ENCODE measurements at places on chromosomes 6 and 20.
A peak's percentile ranks its signal among the peaks of the same experiment; 100 is the strongest.

- DNase-seq: no peak
Measured at GRCh38 chr6:31209137-31209536, 38.7 kb upstream of the POU5F1 start.

DNA sequence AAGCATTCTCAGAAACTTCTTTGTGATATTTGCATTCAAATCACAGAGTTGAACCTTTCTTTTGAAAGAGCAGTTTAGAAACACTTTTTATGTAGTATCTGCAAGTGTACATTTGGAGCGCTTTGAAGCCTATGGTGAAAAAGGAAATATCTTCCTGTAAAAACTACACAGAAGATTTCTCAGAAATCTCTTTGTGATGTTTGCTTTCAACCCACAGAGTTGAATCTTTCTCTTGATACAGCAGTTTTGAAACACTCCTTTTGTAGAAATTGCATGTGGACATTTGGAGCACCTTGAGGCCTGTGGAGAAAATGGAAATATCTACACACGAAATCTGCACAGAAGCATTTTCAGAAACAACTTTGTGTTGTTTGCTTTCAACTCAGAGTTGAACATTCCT is 612.3 kb upstream of the ZNF337 start:
- no peak for DNase-seq

GRCh38 chr6:144715344-144715743 is 430.2 kb downstream of the UTRN start:
- no peak for DNase-seq

GRCh38 chr6:104460738-104461483 is 398.8 kb downstream of the HACE1 start:
- no peak for DNase-seq

GRCh38 chr20:60115451-60115850 is 157.2 kb downstream of the CDH26 start:
- no peak for DNase-seq

- no peak for DNase-seq
Measured at GRCh38 chr6:163579880-163580295, 165.4 kb downstream of the QKI start.

DNA sequence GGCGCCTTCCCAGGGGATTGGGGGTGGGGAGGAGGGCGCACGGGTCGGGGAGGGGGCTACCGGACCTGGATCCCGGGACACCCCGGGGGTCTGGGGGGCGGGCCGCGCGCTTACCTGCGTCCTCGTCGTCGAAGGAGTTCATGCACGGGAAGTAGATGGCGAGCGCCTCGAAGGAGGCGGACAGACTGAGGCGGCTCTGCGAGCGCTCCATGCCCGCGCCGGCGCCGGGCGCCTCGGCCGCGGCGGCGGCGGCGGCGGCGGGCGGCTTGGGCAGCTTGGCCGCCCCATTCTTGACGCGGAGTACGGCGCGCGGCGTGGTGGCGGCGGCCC is 320 bp downstream of the RIMS4 start:
- no peak for DNase-seq

GRCh38 chr6:54194067-54194466 is 82.8 kb downstream of the MLIP start:
- no peak for DNase-seq

GRCh38 chr6:81896525-81897503 is 144.3 kb upstream of the TENT5A start:
- DNase-seq: no peak

- no peak for DNase-seq
Measured at GRCh38 chr6:70957284-70957617, 391 bp upstream of the B3GAT2 start.

GRCh38 chr20:18783385-18783959 is 30.1 kb upstream of the SCP2D1 start:
- no peak for DNase-seq

DNA sequence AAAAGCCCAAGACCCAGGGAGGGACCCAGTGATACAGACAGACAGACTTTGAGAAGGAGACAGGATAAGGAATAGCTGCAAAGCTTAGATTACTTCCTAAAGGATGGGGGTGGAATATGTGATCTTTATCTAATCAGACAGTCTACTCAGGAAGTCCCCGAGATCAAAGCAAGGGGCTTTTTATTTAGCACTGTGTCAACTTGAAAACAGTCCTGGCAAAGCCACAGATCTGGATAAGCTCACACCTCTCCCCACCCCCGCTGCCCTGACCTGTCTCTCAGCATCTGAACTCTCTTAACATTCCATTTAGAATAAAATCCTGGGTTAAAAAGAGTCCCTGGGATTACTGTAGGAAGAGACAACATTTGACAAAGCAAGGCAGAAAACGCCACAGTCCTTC is 101.5 kb downstream of the ISM1 start:
- no peak for DNase-seq

DNA sequence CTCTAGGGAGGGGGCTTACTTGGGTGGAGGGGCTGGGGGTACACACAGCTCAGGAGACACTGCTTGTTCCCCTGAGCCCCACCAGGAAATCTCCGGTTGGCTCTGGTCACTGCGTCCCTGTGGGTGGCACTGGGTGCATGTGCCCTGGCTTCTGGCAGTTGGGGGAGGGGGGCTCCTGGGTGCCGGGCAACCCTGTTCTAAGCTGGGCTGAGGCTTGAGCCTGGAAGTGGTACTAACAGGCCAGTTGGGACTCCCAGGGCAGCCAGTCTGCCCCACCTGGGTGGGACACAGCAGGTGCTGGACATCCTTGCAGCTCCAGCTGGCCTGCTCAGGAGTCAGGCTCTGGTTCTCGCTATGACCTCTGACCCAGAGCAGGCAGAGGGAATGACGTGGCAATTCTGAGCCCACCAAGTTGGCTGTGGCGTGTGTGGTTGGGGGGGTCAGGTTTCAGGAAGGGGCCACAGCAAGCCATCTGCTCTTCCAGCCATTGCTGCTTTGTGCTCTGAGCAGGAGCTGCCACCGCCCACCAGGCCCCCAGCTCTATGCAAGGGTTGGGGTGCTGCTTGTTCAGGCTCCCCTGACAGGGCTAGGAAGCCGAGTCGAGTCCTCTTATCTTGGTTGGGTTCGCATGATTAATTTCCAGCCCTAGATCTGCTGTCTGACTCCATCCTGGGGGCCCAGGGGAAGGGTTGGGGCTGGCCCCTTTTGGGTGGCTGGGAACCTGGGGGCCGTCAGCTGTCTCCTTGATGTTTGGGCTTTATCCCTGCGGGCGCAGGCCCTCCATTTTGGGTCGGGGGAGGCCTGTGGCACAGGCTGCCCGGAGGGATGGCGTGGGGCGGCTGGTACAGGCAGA is 590 bp downstream of the C20orf204 start:
- DNase-seq: no peak

- no peak for DNase-seq
Measured at GRCh38 chr20:49710971-49711666, 2.6 kb downstream of the B4GALT5 start.

GRCh38 chr6:113570641-113571040 is 286.5 kb upstream of the MARCKS start:
- DNase-seq: no peak

DNA sequence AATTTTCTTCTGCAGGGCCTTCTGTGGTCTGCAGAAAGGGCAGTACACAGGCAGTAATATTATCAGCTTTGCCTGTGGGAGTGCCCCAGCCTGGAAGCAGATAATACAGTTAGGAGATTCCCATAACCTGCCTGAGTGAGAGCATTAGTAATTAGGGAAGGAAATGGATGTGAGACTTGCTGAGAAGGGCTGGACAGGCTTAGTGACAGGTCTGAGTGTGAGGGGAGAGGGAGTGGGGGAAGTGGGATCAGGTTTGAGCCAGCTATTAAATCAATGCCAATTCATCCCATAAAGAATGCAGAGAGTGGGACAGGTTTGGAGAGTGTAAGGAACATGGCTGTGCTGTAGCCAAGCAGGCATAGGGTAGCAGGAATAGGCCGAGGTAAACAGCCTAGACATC is 10.1 kb upstream of the CFAP206 start:
- DNase-seq: no peak

DNA sequence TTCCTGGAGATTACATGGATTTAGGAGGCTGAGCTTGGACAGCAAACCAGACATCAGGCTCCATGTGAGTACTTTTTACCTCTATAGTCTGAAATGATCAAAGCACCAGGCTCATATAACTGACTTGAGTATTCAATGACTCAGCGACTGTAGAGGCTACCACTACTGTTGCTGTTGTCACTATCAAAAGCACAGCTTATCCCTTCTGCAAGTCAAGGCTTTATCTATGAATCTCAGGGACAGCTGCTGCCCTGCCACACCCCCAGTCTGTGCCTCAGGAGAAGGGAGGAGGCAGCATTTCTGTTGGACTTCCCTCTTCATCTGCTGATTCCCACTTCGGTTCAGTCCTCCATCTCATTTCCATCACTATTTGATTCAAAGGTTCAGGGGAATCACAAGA is 80.5 kb upstream of the CNR1 start:
- DNase-seq: no peak

- DNase-seq: no peak
Measured at GRCh38 chr20:9348747-9349146, 165.6 kb upstream of the LAMP5 start.

DNA sequence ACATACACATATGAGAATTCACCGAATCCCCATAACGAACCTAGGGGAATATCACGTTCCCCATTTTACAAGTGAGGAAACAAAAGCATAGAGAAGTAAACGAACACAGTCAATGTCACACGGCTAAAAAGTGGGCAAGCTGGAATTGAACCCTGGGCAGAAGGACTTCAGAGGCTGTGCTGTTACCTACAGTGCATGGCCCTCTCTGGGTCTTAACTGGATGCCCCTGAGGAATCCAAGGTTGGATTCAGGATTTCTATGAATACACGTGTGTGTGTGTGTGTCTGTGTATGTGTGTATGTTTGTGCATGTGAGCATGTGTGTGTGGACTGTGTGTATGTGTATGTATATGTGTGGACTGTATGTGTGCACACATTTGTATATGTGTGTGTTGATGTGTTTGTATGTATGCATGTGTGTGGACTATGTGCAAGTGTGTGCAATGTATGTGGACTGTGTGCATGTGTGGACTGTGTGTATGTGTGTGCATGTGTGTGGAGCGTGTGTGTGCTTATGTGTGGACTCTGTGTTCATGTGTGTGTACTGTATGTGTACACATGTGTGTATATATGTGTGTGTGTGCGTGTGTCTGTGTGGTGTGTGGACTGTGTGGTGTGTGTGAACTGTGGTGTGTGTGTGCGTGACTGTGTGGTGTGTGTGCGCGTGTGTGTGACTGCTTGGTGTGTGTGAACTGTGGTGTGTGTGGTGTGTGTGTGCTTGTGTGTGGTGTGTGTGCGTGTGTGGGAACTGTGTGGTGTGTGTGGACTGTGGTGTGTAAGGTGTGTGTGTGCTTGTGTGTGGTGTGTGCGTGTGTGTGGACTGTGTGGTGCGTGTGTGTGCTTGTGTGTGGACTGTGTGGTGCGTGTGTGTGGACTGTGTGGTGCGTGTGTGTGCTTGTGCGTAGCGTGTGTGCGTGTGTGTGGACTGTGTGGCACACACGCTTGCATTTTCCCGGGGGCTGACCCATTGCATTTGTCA is 49.0 kb downstream of the HNF4A start:
- DNase-seq: no peak

- DNase-seq: peak; percentile 72
Measured at GRCh38 chr20:29873946-29874345, 1383.5 kb upstream of the DEFB115 start.

DNA sequence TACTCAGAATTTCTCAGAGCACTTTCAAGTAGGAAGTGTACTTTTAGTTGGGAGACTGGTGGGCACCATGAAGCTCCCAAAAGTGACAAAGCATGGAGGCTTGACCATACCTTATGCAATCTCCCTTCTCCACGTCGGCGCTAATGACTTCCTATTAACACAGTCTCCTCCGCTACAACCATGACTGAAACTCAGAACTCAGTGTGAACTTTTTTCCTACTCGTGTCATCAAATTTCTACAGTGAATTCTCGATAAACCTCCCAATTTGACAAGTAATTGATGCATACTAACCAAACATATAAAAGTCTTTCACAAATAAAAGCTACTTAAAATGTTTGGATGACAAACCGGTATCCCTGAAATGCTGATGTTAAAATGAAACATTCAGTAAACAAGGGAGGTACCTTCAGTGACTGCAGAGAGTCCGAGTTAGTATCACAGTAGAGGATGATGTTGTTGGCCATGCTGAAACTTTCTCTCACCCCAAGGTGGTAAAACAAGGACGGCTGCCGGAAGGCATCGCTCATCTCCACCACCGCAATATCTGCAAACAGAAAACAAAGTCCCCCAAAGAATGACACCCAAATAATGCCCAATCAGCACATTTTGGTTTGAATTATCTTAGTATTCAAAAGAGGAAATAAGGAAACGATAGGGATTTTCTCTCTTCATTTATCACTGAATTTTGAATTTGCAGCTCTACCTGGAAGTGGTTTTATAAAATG is 72.1 kb downstream of the MAP3K5 start:
- DNase-seq: no peak

DNA sequence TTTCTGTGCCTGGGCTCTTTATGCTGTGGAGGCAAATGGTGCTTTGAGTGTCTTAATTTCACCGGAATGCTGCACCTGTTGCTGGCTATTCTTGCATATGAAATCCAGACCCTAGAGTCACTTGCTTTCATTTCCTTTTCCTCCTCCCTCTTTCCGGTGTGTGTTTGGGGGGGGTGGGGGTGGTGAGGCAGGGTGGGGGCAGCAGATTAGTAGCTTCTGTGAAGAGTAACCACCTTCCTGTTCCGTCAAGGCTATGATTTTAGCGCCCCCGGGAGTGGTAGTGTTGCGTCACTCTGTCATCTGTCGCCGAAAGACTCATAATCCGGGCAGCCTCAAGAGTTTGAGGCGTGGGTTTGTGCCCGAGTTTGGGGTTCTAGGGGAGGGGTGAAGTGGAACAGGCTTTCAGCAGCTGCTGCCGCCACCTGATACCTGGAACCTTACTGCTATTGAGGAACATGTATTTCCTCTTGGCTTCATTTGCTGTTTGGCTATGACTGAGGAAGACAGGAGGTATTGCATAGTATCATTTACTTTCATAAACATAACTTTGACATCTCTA is 49.1 kb downstream of the UTRN start:
- no peak for DNase-seq

GRCh38 chr6:146847426-146847825 is 248.7 kb downstream of the ADGB start:
- DNase-seq: no peak

- no peak for DNase-seq
Measured at GRCh38 chr20:16385462-16385861, 187.8 kb downstream of the KIF16B start.

DNA sequence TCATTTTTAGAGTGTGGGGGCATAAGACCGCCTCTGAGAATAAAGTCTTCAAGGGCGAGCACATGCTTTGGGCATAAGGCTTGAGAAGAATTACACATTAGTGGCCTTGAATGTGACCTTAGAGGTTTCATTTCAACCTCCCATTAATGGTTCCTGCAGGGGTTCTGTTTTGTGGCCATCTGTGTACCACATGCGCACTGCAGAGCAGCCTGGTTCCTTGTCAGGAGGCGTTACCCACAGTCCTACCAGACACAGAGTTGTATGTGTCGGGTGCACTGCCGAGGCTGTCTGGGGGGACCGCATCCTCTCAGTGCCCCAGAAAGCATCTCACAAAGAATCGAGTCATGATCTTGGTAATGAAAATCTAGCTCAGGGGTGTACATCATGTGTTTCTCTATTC is 115.7 kb downstream of the B3GAT2 start:
- no peak for DNase-seq

- no peak for DNase-seq
Measured at GRCh38 chr20:9628141-9628540, 113.8 kb downstream of the LAMP5 start.

- no peak for DNase-seq
Measured at GRCh38 chr20:17844549-17845298, 123.9 kb downstream of the SNX5 start.

All from Right ventricle myocardium superior (tissue), 1 donor.